ENCODE measurements at places on chromosomes 1 and 21. TPM values are rescaled to one million over a fixed set of nuclear protein-coding genes. Genes with fewer than 3 reads are reported as not detected.
A peak's percentile ranks its signal among the peaks of the same experiment; 100 is the strongest.

- ATAC-seq = no peak
Measured at GRCh38 chr1:2633936-2634491, 1.2 kb upstream of the MMEL1 start.

- ATAC-seq = no peak
Measured at GRCh38 chr1:169624122-169624521, 5.8 kb downstream of the SELP start.

DNA sequence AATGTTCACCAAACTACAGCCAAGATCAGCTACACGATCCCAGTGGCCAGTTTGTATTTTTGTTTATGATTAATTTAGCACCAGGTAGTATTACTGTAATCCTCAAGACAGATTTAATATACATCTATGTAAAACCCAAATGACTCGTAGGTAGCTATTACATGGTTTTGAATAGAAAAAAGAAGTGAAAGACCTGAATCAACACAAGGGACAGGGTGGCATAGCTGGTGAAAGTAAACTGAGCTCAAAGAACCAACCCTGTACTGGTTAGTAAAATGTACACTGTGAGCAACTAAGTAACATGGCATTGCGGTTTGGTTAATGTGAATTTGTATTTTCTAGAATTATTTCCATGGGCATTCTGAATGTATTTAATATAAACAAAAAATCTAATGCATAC lies 8.8 kb downstream of the GPATCH2 start:
- no peak for ATAC-seq

DNA sequence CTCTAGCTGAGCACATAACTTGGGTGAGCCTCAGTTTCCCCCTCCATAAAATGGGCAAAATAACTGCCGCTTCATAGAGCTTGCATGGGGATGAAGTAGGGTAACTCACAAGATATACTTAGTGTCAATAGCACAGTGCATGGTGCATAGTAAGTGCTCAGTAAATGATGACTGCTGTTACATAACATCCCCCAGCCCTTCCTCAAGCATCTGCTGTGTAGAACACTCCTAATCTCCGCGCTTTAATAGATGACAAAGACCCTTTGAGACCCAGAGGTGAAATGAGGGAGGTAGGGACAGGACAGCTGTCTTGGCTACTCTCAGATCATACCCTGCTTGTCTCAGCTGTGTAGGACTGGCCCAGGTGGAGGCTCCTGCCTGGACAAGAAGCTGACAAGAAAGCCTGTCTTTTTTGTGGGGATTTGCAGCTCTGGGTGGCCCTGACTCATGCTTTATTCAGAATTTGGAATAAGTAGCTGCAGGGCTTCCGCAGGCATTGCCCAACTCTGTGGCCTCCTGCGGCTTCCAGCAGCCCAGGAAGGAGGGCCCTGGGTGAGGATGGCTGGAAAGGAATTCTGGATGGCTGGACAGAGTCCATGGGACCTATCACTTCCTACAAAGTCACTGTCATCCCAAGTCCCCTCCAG lies 20.7 kb upstream of the PADI4 start:
- ATAC-seq = peak; percentile 78

DNA sequence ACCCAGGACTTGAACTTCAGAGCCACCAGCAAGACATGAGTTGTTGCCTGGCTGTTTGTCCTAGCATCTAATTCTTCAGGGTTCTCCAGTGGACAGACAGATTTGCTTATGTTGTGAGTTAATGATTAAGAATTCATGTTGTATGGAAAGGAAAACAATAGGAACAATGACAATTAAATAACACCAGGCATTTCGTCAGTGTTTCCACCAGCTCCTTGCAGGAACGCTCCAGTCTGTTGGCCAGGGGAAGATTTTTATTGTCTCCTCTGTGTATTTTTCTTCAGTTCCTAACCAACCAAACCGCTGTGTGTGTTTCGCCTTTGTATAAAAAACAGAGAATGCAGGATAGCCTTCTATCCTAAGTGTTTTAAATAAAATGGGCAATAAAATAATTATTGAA lies 64.4 kb upstream of the PTGFR start:
- ATAC-seq = no peak

DNA sequence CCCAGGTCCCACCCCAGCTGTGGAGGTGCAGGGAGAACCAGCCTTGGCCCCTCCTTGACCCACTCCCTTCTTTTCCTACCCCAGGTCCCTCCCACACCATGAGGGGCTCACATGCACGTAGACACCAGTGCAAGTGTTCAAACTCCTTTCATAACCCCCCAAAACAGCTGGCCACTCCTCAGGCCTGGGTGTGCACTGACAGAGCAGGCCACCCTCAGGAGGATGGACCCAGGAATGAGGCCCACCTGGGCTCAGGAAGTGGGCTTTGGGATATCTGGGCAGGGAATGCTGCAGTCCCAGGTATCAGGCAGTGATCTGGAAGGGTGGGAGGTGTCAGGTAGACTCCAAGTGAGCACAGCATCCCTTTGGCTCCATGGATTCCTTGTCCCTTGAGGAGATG lies 723.8 kb downstream of the MATN1 start:
- ATAC-seq = no peak

DNA sequence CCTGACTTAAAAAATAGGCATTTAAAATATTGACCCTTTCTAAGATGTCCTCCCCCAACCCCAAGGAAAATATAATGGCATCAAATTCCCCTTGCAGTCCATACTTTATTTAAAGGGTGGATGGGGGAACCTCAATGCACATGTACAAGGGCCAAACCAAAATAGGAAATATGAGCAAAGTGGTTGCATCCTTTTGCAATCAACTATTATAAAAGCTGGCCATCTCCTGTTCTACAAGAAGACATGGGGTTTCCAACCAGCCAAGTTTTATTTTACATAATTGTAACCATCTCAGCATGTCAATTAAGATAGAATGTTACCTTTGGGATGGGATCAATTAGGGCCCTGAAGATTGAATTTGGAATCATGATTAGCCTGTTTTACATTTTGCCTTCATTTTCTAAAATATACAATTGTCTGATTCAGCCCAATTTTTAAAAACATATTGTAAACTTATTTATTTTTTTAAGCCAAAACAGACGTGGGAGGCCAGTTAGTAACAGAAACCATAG lies 146.7 kb upstream of the NFIA start:
- no peak for ATAC-seq

UQCRHL gene
- 1.6 TPM for total RNA-seq

CASQ1 gene
- total RNA-seq = 0.28 TPM

JUN gene
- 41.7 TPM for total RNA-seq

DISC1 gene
- total RNA-seq = 2.4 TPM

All from esophagus mucosa (tissue), 1 donor.